Fibroblast of the aortic adventitia (primary cell): ENCODE measurements at places on chromosomes 2 and 18. TPM values are rescaled to one million over a fixed set of nuclear protein-coding genes. Genes with fewer than 3 reads are reported as not detected.
A peak's percentile ranks its signal among the peaks of the same experiment; 100 is the strongest.

DNA sequence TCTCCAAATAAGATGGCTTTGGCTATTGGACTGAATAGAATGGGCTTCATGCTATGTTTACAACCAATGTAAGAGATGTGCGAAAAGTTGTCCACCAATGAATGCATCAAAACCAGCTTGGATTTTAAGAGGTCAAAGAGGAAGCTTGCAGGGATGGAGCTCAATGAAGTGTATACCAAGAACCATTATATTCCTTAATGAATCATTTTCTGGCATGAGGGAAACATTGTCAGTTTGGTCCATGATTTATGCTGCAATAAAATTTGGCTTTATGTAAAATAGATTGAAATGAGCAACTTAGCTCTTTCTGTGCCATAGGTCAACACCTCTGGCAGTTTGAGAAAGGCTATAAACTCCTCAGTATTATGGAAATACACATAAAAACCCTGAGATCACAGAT lies 107.3 kb downstream of the SH3BP4 start:
- no peak for DNase-seq

DNA sequence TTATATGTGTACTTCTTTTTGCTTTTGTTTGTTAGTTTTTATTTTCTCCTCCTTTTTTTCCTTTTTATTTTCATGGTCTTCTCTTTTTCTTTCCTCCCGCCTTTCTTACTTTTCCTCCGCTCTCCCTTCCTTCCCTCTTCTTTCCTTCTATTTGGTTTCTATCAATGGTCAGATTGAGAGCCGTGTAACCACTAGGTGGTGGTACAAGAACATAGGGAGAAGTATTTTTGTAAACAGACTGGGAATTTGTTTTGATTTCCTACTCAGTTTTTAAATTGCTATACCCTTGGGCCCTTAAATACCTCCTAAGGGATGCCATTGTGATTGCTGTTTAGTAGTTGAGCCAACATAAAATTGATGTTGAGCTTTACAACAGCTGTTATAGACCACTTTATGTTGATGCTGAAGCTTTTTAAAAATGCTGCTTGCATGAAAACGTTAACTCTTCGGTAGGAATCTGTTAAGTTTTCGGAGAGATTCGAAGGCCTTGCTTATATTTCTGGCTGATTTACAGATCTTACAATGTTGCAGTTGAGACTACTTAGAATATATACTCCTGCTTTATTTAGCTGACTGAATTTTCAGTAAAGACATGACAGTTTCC lies 124.2 kb downstream of the UBE2E3 start:
- DNase-seq, result peak; percentile 82

GRCh38 chr2:19753818-19754217 lies 148.0 kb downstream of the TTC32 start:
- DNase-seq, result no peak

DNA sequence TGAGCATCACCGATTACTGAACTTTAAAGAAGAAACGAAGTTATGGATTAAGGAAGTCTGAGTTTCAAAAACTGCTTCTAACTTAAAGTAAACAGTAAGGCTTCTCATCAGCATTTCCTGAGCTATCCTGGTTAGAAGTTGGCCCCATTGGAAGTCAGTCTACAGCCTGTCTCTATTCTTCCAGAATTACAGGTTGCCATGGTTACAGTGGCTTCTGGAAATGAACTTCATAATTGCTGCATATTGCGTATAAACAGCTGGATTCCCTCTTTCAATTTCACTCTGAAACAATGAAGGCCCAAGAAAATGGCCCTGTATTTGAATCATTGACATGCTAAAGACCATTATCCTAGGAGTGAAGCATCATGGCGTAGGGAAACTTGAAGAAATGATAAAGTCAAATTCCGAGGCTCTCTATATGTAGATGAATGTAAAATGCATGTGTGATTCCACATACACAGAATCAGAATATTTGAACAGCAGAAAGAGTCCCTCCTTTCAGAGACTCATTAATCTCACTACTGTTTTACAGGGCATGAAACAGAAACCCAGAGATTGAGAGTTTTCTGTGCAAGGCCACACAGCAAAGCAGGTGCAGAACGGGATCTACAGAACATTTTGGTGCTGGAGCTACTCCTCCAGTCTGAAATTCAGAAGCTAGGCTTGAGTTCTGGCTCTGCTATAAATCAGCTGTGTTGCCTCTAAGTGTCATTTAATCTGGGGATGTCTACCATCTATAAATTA lies 856.4 kb upstream of the CELF4 start:
- DNase-seq, result no peak

GYPC gene
- total RNA-seq, result 38.7 and 62.7 TPM in 2 replicates
